Activated naive CD4-positive, alpha-beta T cell treated with anti-CD3 and anti-CD28 coated beads for 36 hours (primary cell): ENCODE measurements at places on chromosomes 1 and 21. TPM values are rescaled to one million over a fixed set of nuclear protein-coding genes. Genes with fewer than 3 reads are reported as not detected.
A peak's percentile ranks its signal among the peaks of the same experiment; 100 is the strongest.

NPR1 gene
- total RNA-seq = 0.10 TPM

NID1 gene
- total RNA-seq = not detected

AQP10 gene
- not detected for total RNA-seq

IVL gene
- total RNA-seq = not detected

DNA sequence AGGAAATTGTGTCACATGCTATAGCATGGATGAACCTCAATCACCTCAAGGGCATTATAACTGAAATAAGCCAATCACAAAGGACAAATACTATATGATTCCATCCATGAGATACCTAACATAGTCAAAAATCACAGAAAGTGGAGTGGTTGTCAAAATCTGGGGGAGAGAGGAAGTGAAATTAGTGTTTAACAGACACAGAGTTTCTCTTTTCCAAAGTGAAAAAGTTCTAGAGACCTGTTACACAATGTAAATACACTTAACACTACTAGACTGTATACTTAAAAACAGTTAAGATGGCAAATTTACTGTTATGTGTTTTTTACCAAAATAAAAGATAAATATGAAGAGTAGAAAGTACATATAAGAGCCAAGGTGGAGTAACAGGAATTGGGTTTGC is 31.8 kb downstream of the ZNF644 start:
- DNase-seq = no peak

- DNase-seq = no peak
Observed at GRCh38 chr21:35984654-35985361, 75.5 kb downstream of the SETD4 start.

DNA sequence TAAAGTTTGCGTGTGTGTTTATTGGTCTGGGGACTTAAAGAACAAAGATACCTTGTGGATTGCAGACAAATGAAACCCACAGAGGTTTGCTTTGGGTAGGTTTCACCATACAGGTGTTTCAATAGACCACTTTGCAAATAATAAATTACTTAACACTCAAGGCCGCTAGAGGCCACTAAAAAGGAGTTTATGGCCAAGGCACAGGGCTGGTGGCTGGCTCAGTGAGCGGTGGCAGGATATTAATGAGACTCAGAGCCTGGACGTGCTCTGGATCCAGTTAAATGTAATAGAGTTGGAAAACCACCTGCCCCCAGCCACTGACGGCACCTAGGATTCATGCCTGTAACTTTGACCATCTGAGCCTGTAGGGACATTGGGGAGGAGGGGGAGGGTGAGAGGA is 44.5 kb downstream of the LRRC38 start:
- DNase-seq = peak; percentile 13

GRCh38 chr1:30765556-30766434 is 8.2 kb upstream of the LAPTM5 start:
- DNase-seq = peak; percentile 41

DNA sequence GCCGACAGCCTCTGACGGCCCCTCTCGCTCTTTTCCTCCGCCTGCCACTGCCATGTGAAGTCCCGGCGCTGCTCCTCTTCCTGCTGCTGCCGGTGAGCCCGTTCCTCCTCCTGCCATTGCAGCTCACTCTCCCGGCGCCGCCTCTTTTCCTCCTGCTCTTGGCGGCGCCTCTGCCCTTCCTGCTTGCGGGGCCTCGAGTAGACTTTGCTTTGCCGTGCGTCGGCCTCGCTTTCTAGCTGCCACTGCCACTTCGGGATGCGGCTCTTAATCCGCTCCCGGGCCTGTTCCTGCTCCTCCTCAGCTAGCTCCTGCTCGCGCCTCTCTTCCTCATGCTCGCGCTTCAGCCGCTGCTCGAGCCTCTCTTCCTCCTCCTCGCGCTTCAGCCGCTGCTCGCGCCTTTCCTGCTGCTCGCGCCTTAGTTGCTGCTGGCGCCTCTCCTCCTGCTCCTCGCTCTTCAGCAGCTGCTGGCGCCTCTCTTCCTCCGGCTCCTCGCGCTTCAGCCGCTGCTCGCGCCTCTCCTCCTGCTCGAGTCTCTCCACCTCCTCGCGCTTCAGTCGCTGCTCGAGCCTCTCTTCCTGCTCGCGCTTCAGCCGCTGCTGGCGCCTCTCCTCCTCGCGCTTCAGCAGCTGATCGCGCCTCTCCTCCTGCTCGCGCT is 4.3 kb downstream of the TCHH start:
- peak; percentile 49 for DNase-seq

DNA sequence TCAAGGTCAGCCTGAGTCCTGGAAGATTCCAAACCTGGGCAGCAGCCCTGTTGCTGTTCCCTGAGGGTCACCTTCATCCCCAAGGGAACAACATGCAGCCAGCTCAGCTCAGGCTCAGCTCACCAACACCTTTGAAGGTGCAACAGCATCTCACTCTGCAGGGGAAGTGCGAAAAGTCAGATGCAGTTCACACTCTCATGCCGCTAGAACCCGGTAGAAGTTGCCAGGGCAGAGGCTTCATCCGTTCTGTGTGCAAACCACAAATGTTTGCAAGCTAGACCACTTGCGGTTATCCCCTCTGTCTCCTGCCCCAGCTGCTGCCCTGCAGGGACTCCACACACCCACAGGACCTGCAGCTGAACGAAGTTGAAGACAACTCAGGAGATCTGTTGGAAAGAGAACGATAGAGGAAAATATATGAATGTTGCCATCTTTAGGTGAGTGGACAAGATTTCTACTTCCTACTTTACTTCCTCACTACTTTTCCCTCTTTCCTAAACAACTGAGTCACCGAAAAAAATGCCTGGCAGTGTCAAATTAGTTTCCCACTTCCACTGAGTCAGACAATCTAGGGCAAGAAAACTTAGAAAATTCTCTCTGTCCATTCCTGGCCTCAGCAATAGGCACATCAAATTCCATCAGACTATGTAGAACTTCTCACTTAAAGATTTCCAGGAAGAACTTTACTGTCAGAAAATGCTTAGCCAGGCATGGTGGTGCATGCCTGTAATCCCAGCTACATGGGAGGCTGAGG is 1.8 kb upstream of the FCRL6 start:
- peak; percentile 20 for DNase-seq

DNA sequence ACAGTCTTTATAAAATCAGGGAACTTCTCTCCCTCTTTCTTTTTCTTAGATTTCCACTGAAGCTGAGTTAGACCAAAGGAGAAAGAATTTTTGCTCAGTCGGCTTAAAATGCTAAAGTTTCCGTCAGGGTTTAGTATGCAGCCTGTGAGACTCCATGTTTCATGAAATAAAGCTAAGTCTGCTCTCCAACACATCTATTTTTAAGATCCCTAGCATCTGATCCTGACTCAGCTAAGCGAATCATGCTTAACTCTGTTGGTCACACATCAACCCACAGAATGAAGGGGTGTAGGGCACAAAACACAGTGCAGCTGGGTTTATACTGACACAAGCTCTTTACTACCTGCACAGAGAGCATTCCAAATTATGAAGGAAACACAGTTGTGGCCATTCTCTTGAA is 102.4 kb upstream of the ZNF281 start:
- no peak for DNase-seq

DNA sequence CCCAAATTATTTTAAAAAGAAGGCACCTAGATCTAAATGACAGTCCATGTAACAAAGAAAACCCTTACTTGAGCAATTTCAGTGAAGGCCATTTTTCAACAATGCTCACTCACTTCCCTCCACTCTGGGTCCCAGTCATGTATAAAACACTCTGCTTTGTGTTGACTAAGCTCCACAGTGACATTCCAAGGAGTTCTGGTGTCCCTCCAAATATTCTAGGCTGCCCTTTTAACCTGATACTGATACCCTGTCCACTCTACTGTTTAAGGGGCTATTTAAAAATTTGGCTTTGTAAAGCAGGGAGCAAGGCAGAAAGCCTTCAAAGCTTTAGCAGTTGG is 73.6 kb downstream of the GNG12 start:
- DNase-seq = no peak
